Kasumi-1 (cell line): ENCODE measurements at places on chromosomes 1 and 21.

GRCh38 chr1:182428043-182428442 lies 21.9 kb upstream of the RGSL1 start:
- no peak for DNase-seq

DNA sequence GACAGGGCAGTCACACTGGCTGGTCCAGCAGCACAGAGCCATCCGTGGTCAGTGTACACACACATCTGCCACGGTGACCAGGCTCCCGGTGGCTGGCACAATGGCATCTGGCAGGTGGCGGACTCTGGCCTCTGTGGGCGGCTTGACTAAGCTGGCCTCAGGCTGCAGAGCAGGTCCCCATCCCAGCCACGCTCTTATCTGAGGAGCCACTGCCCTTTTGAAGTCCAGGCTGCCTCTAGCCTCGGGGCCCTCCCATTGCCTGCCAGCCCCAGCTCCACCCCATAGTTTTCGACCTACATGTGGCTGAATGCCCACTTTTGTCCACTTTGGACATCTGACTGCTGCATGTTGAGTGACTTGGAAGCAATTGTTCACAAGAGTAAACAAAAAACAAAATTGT lies 29.9 kb upstream of the EDN2 start:
- DNase-seq: no peak

DNA sequence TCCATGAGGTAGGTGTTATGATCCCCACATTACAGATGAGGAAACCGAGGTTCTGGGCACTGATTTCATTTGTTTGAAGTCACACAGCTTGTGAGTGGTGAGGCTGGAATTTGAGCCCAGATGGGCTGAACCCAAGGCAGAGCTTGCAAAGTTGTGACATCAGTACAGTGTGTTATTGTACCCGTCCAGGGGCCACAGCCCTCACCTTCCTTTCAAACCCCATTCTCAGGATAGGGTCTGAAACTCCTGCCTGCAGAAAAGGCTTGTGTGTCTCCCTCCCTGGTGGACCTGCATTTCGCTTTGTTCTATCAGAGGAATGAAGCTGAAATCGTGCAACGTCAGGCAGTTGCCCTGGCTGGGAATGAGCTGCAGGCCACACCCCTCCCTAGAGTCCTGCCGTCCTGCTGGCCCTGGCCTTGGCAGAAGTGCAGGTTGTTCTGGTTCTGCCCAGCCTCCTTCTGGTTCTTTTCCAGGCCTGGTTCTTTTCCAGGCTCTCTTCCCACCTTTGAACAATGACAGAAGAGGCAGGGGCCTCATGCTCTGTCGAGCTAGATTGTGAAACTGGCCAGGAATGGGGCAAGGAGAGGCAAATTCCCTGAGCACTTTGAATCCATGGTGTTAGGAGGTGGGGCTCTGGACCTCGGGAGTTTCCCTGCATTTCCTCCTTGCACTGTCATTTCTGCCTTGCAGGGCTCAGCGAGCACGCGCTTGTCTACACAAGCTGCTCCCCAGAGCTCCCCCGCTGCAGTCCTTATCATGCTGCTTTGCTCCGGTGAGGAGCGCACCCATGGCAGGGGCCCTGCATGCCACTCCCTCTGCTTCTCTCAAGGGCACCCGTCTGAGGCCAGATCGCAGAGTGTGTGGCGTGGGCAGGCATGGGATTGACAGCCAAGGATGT lies 8.2 kb upstream of the MYOM3 start:
- no peak for DNase-seq

DNA sequence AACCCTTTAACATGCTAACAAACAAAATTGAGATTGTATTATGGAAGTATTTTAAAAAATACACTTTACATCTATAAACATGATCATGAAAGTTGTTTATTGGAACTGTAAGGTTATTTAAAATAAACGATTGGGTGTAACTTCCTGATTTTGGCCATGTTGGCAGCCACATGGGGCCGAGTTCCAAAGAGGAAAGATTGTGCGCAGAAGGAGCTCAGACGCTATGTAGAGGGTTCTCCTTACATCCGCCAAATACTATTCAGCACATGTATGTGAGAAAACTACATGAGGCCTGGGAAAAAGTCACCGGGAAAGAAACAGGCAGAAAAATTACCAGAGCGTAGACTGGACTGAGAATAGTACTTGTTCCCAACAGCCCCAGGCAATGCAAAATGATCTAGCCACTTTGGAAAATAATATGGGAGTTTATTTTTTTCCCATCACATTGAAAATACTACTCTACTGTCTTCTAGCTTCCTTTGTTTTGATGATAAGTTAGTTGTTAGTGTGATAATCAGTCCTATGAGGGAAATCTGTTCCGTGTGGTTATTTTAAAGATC lies 35.7 kb upstream of the B3GALT2 start:
- DNase-seq: no peak

GRCh38 chr21:20639026-20639425 lies 359.2 kb upstream of the NCAM2 start:
- no peak for DNase-seq

DNA sequence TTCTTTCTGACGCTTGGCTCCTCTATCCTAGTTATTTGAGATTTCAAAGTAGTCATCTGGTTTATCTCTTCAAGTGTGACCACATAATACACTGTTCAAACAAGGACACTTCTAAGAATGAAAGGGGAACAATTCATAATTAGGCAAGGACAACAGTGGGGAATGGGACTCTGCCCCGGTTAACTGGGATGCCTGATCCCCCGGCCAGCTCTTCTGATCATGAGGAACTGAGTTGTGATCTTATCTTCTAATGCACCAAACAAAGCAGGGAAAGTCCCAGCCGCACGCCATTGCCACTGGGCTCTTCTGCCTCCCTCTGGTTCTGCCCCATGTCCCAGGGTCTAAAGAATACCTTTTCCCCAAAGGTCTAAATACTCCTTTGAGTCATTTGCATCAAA lies 158.2 kb upstream of the IRF2BP2 start:
- no peak for DNase-seq

GRCh38 chr1:119633575-119633974 lies 14.5 kb downstream of the ZNF697 start:
- DNase-seq: no peak

- DNase-seq: no peak
These were observed 1.9 kb upstream of the MFN2 start for GRCh38 chr1:11978301-11978700.

DNA sequence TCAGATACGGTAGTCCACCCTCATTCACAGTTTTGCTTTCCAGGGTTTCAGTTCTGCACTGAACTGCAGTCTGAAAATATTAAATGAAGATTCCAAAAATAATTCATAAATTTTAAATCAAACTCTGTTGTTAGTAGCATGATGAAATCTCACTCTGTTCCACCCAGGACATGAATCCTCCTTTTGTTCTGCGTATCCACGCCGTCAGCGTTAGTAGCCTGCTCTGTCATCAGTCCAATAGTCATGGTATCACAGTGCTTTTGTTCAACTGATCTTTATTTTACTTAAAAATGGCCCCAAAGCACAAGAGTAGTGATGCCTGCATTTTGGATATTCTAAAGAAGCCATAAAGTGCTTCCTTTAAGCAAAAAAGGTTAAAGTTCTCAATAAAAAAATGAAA lies 23.9 kb downstream of the CHD1L start:
- DNase-seq: no peak
